ENCODE measurements at places on chromosomes 11 and 22. TPM values are rescaled to one million over a fixed set of nuclear protein-coding genes. Genes with fewer than 3 reads are reported as not detected.

Gene ARHGAP32
- 19.8 TPM for total RNA-seq

Gene DCDC1
- 3.8 TPM for total RNA-seq

Gene KRTAP5-7
- total RNA-seq, result 0.16 TPM

- no peak overlapping the region for H3K27ac ChIP-seq
- H3K4me3 ChIP-seq, result no peak overlapping the region
- no peaks in the 10 kb centered on the region for H3K27me3 ChIP-seq
Observed at GRCh38 chr11:27282806-27283205, 80.2 kb downstream of the CCDC34 start.

DNA sequence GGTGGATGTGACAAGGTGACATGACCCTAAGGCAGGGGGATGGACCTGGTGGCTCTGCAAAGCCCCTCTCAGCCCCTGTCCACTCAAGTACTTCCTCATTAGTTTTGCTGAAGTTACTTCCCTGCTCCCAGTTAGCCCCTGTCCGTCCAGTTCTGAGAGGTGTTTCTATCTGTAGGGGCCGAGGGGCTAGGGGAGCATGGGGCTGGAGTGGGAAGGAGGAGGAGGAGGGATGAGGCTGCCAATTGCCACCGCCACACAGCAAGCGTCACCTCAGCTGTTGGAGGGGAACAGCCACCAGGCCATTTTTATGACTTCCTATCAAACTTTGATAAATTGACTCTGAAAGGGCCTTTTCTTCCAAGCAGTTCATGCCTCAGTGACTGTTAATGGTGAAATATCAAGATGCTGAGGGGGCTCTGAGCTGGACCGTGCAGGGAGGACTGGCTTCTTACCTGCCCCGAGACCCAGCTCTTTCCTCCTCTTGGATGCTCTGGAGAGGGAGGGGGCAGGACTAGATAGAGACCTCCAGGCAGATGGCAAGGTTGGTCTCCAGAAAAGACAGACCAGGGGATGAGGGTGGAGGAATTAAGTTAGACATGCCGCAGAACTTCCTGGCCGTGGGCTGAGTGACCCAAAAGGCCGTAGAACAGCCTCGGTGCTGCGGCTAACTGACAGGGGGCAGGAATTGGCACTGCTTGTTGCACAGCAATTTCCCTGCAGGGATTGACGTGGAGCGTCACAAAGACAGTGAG is 137.0 kb downstream of the ST3GAL4 start:
- DNase-seq, result no peak
- no peak overlapping the region for H3K27ac ChIP-seq
- H3K36me3 ChIP-seq, result no peaks in the 10 kb centered on the region

Gene RAB39A
- 2.2 TPM for total RNA-seq

GRCh38 chr11:1153105-1153950 is 4.4 kb upstream of the MUC5AC start:
- H3K4me1 ChIP-seq, result no peaks in the 10 kb centered on the region
- no peaks in the 10 kb centered on the region for H3K36me3 ChIP-seq
- H3K27me3 ChIP-seq, result peaks cover 15% of the 10 kb centered on the region
- H3K4me3 ChIP-seq, result no peak overlapping the region
- H3K27ac ChIP-seq, result peak overlapping the region; percentile 32
- peak; percentile 42 for DNase-seq

- no peak overlapping the region for H3K27ac ChIP-seq
- H3K36me3 ChIP-seq, result no peaks in the 10 kb centered on the region
- H3K4me1 ChIP-seq, result no peaks in the 10 kb centered on the region
- H3K27me3 ChIP-seq, result no peaks in the 10 kb centered on the region
- no peak overlapping the region for H3K4me3 ChIP-seq
Observed at GRCh38 chr11:44372989-44373388, 63.0 kb upstream of the ALX4 start.

DNA sequence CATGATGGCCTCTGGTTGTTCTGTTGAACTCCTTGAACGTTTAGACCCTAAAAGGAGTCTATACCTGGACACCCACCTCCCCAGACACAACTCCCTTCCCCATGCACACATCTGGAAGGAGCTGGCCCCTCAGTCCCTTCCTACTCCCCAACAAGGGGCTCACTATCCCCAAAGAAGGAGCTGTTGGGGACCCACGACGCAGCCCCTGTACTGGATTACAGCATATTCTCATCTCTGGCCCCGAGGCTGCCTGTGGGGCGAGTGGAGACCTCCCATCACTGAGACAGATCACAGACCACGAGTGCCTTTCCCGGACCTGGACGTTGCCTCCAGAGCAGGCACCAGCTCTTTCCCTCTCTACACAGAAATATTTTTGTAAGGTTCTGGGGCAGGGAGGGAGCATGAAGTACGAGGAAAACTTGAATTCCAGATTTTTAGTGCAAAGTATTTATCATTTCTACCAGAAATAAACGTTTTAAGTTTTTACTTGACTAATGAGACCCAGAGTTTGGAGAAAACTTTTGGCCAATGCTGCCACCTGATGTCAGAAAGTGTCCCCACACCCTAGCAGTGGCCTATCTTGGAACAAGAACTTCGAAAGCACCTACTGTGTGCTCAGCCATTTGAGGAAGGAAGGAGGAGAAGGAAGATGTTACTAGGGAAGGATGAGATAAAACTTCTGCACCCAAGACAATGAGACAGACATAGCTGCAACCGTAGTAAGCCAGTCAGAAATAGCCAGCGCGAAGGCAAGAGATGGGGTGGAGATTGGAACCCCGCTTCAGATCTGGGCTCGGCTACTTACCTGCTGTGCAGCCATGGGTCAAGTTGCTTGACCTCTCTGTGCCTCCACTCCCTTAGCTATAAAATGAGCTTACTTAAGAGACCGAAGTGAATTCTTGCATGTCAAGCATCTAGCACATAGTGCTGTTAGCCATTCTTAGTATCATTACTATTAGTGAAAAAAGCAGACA is 10.2 kb upstream of the POU2F3 start:
- H3K4me3 ChIP-seq, result no peak overlapping the region
- H3K4me1 ChIP-seq, result no peaks in the 10 kb centered on the region
- DNase-seq, result no peak
- H3K36me3 ChIP-seq, result no peaks in the 10 kb centered on the region
- no peaks in the 10 kb centered on the region for H3K27me3 ChIP-seq

GRCh38 chr22:25572708-25573171 is 8.3 kb downstream of the GRK3 start:
- no peaks in the 10 kb centered on the region for H3K4me1 ChIP-seq
- H3K27me3 ChIP-seq, result no peaks in the 10 kb centered on the region
- no peak overlapping the region for H3K4me3 ChIP-seq
- no peak overlapping the region for H3K27ac ChIP-seq
- no peaks in the 10 kb centered on the region for H3K36me3 ChIP-seq
- DNase-seq, result no peak

DNA sequence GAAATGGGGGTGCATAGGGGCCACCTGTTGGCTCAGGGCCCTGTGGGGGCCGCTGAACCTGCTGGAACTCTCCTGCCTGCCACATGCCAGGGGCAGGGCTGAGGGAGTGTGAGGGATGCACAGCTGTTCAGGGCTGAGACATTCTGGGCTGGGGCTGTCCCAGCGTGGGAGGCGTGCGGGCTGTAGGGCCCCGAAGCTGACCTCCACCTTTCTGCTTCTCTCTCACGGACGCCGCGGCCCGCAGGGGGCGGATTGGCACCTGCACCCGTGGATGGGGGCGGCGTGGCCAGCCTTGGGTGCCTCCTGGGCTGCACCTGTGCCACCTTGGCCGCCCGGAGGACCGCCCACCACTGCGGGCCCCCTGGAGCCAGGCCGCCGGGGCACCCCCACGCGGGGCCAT is 4.1 kb downstream of the CCDC188 start:
- DNase-seq, result no peak
- no peak overlapping the region for H3K27ac ChIP-seq
- no peak overlapping the region for H3K4me3 ChIP-seq

DNA sequence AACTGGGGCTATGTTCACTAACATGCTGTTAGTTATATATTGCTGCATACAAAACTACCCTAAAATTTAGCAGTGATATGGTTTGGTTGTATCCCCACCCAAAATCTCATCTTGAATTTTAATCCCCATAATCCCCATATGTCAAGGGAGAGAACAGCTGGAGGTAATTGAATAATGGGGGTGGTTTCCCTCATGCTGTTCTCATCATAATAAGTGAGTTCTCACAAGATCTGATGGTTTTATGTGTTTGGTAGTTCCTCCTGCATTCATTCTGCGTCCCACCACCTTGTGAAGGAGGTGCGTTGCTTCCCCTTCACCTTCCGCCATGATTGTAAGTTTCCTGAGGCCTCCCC is 10.0 kb upstream of the PATL1 start:
- no peak for DNase-seq
- no peaks in the 10 kb centered on the region for H3K36me3 ChIP-seq
- no peaks in the 10 kb centered on the region for H3K27me3 ChIP-seq
- no peak overlapping the region for H3K27ac ChIP-seq
- H3K4me3 ChIP-seq, result no peak overlapping the region
- no peaks in the 10 kb centered on the region for H3K4me1 ChIP-seq

Gene TRIM29
- 58.7 TPM for total RNA-seq

Gene UVRAG
- 43.3 TPM for total RNA-seq

- H3K4me3 ChIP-seq, result no peak overlapping the region
- no peak overlapping the region for H3K27ac ChIP-seq
- no peak for DNase-seq
- no peaks in the 10 kb centered on the region for H3K4me1 ChIP-seq
Observed at GRCh38 chr11:97140885-97141494, 751.2 kb downstream of the JRKL start.

Gene ELFN2
- total RNA-seq, result not detected

- H3K4me3 ChIP-seq, result peak overlapping the region; percentile 66
- H3K27ac ChIP-seq, result peak overlapping the region; percentile 68
- no peak for DNase-seq
- no peaks in the 10 kb centered on the region for H3K27me3 ChIP-seq
Observed at GRCh38 chr11:77191429-77191822, 63.4 kb downstream of the MYO7A start.

Gene MS4A15
- total RNA-seq, result not detected

- DNase-seq, result no peak
- no peak overlapping the region for H3K4me3 ChIP-seq
- H3K36me3 ChIP-seq, result peaks cover 3% of the 10 kb centered on the region
- no peak overlapping the region for H3K27ac ChIP-seq
- H3K27me3 ChIP-seq, result no peaks in the 10 kb centered on the region
Observed at GRCh38 chr11:74086242-74086884, 77.5 kb upstream of the UCP3 start.

Gene THRSP
- total RNA-seq, result 5.7 TPM

Gene CCS
- total RNA-seq, result 44.2 TPM

Gene PTGDR2
- not detected for total RNA-seq

Gene EEF1G
- total RNA-seq, result 1,794 TPM

GRCh38 chr22:36311386-36312085 is 58.6 kb downstream of the APOL1 start:
- peaks cover 35% of the 10 kb centered on the region for H3K36me3 ChIP-seq
- no peaks in the 10 kb centered on the region for H3K4me1 ChIP-seq
- no peak overlapping the region for H3K27ac ChIP-seq
- DNase-seq, result no peak

Gene KCTD14
- 7.9 TPM for total RNA-seq

Gene POLD3
- 23.3 TPM for total RNA-seq

DNA sequence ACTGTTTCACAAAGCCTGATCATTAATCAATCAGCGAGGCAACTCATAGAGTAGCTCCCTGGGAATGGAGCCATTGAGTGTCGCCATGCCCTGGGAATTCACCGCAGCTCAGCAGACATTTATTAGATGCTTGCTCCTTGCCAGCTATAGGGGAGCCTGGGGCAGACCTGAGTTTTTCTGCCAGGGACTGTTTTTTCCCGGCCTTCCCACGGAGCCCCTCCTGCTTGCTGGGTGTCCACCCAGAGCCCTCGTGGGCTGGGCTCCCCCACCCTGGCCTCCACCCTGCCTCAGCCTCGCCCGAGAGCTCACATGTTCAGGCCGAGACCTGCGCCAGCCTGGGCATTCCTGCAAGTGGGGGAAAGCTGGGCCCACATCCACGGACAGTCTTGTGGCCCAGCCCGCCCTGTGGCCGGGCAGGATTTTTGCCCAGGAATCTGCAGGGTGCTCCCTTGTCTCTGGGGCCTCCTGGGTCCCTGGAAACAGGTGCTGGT is 64.9 kb downstream of the SMIM38 start:
- H3K27ac ChIP-seq, result peak overlapping the region; percentile 22
- no peak overlapping the region for H3K4me3 ChIP-seq
- no peaks in the 10 kb centered on the region for H3K4me1 ChIP-seq

GRCh38 chr11:118807800-118808778 is 17.1 kb upstream of the DDX6 start:
- no peak for DNase-seq
- H3K27me3 ChIP-seq, result no peaks in the 10 kb centered on the region
- H3K27ac ChIP-seq, result no peak overlapping the region
- no peak overlapping the region for H3K4me3 ChIP-seq

Gene PHETA2
- total RNA-seq, result 11.5 TPM

GRCh38 chr22:48894804-48895250 is 932.8 kb downstream of the BRD1 start:
- no peak overlapping the region for H3K4me3 ChIP-seq
- H3K36me3 ChIP-seq, result no peaks in the 10 kb centered on the region
- no peak for DNase-seq
- no peaks in the 10 kb centered on the region for H3K4me1 ChIP-seq

- no peak overlapping the region for H3K4me3 ChIP-seq
- no peaks in the 10 kb centered on the region for H3K36me3 ChIP-seq
- no peaks in the 10 kb centered on the region for H3K4me1 ChIP-seq
- DNase-seq, result no peak
- H3K27ac ChIP-seq, result peak overlapping the region; percentile 62
Observed at GRCh38 chr11:86627776-86628455, 44.5 kb downstream of the ME3 start.

Gene SC5D
- 25.8 TPM for total RNA-seq

- H3K27ac ChIP-seq, result no peak overlapping the region
- no peak for DNase-seq
- no peaks in the 10 kb centered on the region for H3K36me3 ChIP-seq
- H3K4me3 ChIP-seq, result no peak overlapping the region
- no peaks in the 10 kb centered on the region for H3K27me3 ChIP-seq
- H3K4me1 ChIP-seq, result no peaks in the 10 kb centered on the region
Observed at GRCh38 chr11:114039551-114039950, 20.0 kb upstream of the ZBTB16 start.

Gene XKR3
- total RNA-seq, result not detected

- H3K36me3 ChIP-seq, result no peaks in the 10 kb centered on the region
- H3K4me3 ChIP-seq, result no peak overlapping the region
- H3K27ac ChIP-seq, result peak overlapping the region; percentile 63
- H3K27me3 ChIP-seq, result no peaks in the 10 kb centered on the region
Observed at GRCh38 chr11:1338201-1339065, 29.0 kb upstream of the TOLLIP start.

- no peak overlapping the region for H3K4me3 ChIP-seq
- H3K27ac ChIP-seq, result peak overlapping the region; percentile 77
- no peaks in the 10 kb centered on the region for H3K36me3 ChIP-seq
Observed at GRCh38 chr22:30027169-30027568, 53.1 kb upstream of the HORMAD2 start.

Gene NOX4
- 19.7 TPM for total RNA-seq

GRCh38 chr11:104694259-104695064 is 203.8 kb downstream of the CASP12 start:
- no peak overlapping the region for H3K4me3 ChIP-seq
- peak overlapping the region; percentile 9 for H3K27ac ChIP-seq
- DNase-seq, result no peak

- no peaks in the 10 kb centered on the region for H3K4me1 ChIP-seq
- H3K4me3 ChIP-seq, result no peak overlapping the region
- no peak for DNase-seq
- no peaks in the 10 kb centered on the region for H3K27me3 ChIP-seq
Observed at GRCh38 chr11:15779518-15779917, 576.8 kb downstream of the SOX6 start.
